ENCODE measurements at places on chromosomes 12 and 14. TPM values are rescaled to one million over a fixed set of nuclear protein-coding genes. Genes with fewer than 3 reads are reported as not detected.
A peak's percentile ranks its signal among the peaks of the same experiment; 100 is the strongest.

The KRT85 gene
- total RNA-seq, result not detected

DNA sequence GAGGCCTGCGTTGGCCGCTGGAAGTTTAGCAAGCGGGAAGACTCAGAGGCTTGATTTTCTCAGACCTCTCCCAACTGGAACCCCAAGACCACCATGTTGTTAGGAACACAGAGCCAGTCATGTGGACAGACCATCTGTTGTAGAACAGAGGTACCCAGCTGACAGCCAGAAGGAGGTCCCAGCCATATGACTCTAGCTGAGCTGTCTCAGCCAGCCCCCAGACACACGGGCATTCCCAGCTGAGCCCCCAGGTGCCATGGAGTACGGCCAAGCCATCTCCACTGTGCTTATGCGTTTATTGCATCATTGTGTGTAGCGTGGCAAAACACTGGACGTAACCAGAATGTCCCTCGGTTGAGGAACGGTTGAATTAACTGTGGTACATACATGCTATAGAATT, 421.9 kb downstream of the TMEM132D start:
- no peak for DNase-seq

GRCh38 chr14:105912641-105913180, 386.3 kb downstream of the TMEM121 start:
- DNase-seq, result no peak

DNA sequence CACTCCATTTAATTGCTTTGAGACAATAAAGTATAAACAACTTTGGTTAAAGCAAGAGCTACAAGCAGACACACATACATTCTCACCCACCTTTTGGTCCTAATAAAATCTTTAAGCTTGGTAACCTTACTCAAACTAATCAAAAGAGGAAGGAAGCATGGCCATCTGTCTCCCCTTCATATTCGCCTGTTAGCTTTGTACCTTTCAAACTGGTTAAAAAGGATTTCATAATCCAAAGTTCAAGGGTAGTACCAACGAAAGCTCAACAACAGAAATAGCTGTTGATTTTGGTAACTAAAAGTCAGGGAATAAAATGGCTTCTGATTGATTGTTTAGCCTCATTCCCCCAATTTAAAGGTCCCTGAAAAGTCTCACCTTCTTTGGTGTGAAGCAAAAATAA, 456.9 kb downstream of the BCAT1 start:
- no peak for DNase-seq

- DNase-seq, result peak; percentile 53
Observed at GRCh38 chr14:61025251-61026223, 44.5 kb downstream of the SLC38A6 start.

The PRPH gene
- total RNA-seq, result 0.84 TPM

DNA sequence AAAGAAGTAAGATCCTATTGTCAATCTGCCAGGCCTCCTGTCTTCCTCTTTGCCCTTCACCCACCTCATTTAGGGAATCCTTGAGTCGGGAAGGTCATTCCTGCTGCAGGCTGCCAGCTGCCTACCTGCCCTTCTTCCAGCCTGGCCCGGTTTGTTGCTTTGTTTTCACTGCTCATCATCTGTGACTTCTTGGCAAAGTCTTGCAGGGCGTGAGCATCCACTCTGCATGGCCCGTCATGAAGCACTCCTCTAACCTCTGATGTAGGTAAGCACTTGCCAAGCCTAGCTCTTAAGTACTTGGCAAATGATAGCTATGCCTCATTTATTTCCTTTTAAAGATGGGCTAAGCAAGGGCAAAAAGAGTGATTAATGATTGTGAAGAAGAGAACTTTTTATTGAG, 192.8 kb downstream of the NRXN3 start:
- DNase-seq, result no peak

GRCh38 chr14:61229475-61229888, 51.7 kb downstream of the TMEM30B start:
- DNase-seq, result no peak

- no peak for DNase-seq
Observed at GRCh38 chr12:14554281-14555007, 13.2 kb downstream of the PLBD1 start.

DNA sequence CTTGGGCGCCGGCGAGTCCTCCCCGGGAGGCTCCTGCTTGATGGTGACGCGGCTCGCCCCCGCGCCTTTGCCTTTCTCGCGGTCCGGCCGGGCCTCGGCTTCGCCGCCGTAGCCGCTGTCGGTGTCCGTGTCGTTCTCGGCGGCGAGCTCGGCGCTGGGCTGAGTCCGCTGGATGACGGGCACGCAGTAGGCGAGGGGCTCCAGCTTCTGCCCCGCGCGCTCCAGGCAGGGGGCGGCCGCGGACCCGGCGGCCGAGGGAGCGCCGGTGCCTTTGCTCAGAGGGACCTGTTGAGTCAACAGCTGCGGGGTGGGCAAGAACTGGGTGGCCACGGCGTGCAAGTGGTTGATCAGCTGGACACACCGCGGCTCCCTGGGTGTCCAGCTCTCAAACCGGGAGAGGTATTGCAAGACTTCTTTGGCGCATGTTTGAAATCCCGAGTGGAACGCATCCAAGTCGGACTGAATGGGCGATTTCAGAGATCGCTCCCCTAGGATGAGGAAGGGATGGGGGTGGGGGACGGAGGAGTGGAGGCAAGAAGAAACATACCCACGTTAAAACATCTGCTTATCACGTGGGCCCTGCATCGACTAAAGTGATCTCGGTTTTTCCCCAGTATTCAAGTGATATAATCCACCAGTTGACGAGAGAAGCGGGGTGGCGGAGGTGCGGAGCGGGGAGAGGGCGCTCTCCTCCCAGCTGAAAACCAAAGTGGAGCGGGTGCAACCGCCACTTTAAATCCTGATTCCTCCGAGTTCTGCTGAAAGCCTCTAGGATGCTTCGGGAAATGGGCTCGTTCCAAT, 2.0 kb downstream of the BHLHE41 start:
- peak; percentile 76 for DNase-seq

The NAV3 gene
- 31.4 TPM for total RNA-seq

DNA sequence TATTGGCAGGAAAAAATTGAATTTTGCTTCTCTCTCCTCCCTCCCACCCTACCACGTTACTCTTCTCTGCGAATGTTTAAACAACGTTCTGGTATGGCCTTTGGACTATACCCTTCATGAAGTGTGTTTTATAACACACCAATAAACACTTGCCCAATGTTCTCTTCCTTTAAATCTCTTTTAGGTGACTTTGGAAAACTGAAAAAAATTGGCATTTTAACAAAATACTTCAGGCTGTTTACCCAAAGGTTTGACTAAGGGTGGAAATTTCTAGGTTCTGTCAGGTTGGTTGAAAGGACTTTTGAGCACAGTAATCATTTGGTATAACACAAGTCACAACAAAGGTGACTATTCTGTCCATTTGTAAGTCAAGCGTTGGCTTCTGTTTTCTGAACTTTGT, 446.8 kb downstream of the AEBP2 start:
- DNase-seq, result no peak

- DNase-seq, result no peak
Observed at GRCh38 chr14:93044556-93044955, 71.2 kb downstream of the ITPK1 start.

- no peak for DNase-seq
Observed at GRCh38 chr12:93050026-93050747, 121.1 kb upstream of the EEA1 start.

GRCh38 chr12:83265808-83266207, 579.1 kb downstream of the TMTC2 start:
- DNase-seq, result no peak

The RPL10L gene
- not detected for total RNA-seq

DNA sequence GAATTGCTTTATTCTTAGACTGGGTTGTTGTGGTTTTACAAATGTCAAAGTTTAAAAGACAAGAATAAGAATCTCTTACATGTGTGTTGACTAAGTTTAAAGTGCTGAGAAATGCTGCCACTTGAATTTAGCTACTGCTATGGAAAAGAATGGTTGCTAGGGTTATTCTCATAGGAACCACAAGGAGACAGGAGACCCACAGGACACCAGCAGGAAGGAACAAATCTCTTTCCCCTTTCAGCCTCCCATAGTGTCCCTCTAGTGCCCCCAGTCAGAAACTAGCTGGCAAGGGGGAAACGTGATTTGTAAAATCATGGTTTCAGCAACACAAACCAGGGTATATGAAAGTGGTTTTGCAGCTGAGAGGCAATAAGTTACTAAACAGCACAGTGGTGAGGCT, 102.7 kb downstream of the ST8SIA1 start:
- DNase-seq, result no peak

DNA sequence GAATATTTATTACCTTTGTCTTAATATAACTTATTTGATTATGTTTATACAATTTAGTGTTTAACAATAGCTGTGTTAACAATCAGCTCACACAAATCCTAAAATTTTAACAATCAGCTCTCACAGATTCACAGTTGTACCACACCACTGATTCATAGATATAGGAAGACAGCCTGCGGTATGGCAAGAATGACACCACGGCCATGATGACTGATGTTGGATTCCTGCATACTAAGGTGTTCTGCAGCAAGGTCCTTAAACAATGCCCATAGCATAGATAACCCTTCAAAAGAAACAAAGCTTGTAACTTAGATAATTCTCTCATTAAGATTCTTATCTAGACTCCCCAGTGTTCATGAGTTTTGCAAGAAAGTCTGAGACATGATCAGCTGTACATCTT, 3.9 kb upstream of the PYROXD1 start:
- DNase-seq, result no peak

Measured in ovary (tissue), 10 donors.